KG1 (cell line): ENCODE measurements at places on chromosomes 4 and X.

GRCh38 chr4:174260099-174260498 lies 23.4 kb downstream of the FBXO8 start:
- DNase-seq, result no peak

DNA sequence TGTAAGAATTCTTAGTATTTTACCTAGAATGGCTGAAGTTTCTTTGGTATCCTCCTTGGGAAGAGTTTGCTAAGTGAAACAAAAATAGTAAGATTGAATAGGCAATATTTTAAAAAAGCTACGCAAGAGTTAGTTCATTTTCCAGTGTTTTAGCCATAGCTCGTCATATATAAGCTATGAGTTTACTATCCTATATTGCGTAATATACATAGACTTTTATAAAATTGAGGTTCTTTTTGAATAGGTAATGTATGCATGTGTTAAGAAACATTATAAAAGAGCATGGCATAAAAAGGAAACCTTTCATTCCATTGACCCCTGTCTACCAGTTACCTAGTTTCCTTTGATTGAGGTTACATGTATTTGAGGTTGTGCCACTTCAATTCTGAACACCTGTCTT lies 67.0 kb downstream of the DACH2 start:
- DNase-seq, result no peak

- no peak for DNase-seq
Observed at GRCh38 chr4:21454831-21455230, 493.7 kb downstream of the KCNIP4 start.

- DNase-seq, result no peak
Observed at GRCh38 chr4:110704748-110705439, 82.0 kb upstream of the PITX2 start.

GRCh38 chr4:100054071-100054470 lies 104.0 kb upstream of the H2AZ1 start:
- DNase-seq, result no peak

DNA sequence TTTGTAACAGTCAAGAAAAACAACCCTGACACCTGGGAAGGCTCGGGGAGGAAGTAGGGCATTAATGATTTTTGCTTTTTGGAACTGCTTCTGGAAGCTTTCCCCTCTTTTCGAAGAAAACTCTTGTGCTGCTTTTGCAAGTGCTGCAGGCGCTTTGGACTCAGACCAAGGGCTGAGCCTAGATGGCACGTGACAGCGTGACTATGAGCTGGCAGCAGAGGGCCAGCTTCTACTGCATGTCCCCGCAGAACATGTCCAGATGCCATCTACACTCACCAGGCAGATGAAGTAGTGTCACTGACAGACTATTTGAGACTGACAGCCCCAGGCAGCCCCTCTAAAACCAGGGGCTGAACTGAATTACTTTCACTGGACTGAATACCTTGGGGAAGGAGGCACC lies 6.2 kb downstream of the NR0B1 start:
- DNase-seq, result no peak

GRCh38 chrX:1264556-1264955 lies 4.1 kb upstream of the CSF2RA start:
- no peak for DNase-seq
